ENCODE measurements at places on chromosomes 6 and 20.

- DNase-seq = no peak
Observed at GRCh38 chr6:106572875-106573585, 56.3 kb downstream of the RTN4IP1 start.

- DNase-seq = no peak
Observed at GRCh38 chr20:35296101-35296554, 3.9 kb upstream of the FAM83C start.

GRCh38 chr6:56699066-56699654 is 56.5 kb upstream of the DST start:
- DNase-seq = no peak

- no peak for DNase-seq
Observed at GRCh38 chr6:1390946-1391799, 1.8 kb downstream of the FOXF2 start.

- no peak for DNase-seq
Observed at GRCh38 chr20:3101737-3102574, 17.4 kb upstream of the AVP start.

DNA sequence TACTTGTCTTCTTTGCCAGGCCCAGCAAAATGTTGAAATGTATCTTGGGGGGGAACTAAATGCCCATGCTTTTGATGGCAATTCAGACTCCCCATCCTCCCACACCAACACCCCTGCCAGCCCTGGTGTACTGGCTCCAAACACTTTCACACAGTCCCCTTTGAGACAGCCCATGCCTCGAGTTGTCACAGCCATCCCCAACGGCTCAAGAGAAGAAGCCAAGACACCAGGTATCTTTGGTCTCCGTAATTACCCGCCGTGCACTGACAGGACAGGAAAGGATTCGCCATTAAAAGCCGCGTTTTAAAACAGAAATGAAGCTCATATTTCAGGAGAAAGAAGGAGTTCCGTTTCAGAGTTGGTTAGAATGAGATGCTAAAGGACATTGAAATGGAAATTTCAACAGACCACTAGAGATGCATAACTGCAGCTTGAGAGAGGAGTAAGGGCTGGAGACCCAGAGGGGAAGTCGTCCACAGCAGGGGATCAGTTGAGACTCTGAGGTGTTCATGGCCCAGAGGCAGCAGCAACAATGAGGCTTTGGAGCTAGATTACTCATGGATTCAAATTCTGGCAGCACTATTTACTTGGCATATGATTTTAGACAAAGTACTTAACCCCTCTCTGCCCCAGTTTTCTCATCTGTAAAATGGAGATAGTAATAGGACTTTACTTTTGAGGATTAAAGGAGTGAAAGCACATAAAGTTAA is 63.5 kb upstream of the ADGRF1 start:
- no peak for DNase-seq

DNA sequence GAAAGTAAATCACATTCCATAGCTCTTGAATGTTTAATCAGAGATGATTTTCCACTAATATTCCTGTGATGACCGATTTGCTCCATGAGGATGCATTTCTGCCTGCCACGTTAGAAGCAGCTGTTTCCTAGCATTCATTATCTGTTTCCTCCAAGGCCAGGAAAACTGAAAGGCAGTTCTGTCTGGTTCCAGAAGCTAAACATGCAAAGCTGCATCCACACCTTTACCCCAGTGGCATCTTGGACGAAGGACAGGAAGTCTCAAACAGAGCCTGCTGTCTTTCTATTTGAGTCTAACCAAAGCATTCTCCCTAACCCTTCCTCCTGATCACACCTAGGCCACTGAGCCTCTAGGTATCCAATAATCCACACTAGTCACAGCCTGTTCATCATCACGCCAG is 27.6 kb downstream of the CNKSR3 start:
- DNase-seq = no peak

GRCh38 chr20:1934721-1935573 is 39.7 kb downstream of the SIRPA start:
- peak; percentile 88 for DNase-seq

DNA sequence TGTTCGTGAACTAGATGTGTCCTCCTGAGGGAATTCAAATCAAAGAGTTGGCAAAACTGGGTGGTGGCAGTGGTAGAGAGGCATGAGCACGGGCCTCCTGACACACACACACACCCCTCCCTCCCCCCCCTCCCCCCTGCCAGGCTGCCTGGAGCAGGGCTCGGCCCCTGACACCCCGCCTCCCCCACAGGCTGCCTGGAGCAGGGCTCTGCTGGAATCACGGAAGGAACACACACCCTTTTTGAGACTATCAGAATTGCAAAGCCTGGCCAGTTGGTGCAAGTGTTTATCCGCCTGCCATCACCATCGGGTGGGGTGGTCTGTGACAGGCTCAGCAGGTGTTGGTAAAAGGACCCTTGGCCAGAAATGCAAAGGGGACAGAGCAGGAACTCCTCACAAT is 59.0 kb downstream of the FAM120B start:
- DNase-seq = no peak

DNA sequence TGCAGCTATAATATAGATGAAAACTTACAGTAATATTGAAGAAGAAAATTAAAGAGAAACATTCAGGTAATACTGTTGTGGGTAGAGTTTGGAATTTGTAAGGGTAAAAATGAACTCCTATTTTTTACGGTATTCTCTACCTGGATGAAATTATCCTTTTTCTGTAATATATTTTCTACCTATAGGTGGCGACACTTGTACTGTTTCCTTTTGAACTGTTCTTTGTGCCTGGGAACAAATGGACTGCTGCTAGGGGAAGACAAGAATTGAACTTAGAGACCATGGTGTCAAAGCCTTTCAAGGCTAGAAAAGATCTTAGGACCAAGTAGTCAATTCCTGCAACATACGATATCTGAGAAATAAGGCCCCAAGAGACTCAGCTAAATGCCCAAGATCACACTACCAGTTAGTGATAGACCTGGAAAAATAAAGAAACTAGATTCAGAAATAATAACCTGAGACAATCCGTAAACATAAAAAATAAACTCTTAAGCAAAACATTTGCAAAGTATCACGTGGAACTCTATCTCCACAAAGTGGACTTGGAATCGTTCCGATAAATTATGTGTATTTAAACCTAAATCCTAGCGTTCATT is 383.8 kb downstream of the TFAP2A start:
- no peak for DNase-seq

DNA sequence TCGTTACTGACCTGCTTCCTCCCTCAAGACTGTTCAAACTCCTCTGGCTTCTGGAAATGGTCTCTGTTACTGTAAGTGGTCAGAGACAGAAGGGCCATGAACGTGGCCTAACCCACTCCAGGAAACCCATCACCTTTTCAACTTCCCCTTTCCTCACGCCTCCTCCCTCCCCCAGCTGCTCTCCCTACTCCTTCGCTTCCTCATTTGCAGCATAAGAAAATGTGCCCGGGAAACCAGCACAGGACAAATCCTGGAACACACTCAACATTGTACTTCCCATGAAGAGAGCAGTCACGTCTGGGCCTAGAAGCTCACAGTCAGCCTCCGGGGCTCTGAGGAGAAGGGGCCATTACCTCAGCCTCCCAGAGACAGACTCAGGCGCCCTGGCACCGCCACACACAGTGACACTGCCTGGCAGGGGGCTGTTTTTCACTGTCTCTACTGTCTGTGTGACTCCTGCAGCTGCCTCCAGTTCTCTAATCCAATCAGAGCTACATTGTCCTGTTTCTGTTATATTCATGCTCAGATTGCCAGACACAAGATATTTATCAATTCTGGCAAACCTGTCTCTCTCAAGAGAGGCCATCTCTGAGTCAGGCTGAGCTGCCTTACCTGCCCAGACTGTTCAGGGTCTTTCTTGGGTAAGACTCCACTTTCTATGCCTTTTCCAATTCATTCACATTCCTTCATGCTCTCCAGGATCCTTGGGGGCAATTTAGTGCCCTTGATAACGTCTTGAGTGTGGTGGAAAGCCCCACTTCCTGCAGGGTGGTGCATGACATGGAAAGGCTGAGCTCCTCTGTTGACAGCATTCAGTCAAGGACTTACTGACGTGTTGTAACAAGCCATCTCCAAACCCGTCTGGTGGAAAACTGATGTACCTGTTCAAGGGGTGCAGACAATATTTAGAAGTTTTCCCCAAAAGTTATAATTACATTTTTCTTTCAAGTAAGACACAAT is 242.2 kb downstream of the HIVEP2 start:
- DNase-seq = no peak

DNA sequence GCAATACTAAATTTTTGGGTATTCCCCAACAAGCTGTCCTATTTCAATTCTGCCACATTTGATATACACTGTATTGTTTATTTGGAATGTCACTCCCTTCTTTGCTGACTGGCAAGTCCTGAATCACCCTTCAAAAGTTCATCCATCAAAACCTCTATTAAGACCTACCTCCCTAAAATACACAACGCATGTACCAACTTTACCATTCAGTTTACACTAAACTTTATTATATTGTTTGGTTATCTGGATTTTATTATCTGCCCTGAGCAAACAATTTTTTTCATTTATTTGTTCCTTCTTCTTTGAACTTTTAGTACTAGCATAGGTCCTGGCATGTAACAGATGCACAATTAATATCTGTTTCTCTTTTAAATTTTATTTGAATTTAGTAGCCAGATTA is 958.2 kb upstream of the ADGRB3 start:
- no peak for DNase-seq

DNA sequence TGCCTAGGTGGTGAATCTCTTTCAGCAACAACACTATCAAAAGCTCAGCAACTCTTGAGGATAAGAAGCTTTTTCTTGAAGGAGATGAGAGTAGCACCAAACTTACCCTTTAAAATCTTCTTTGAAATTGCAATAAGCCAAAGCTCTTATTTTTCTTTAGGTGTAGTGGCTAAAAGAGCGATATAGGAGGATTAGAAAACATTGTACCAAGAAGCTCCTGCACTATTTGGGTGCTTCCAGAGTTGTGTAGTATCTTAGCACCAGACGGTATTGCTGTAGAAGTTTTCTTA is 1.2 kb downstream of the FUT9 start:
- no peak for DNase-seq

Measured in GM04504 (cell line).